ENCODE measurements at places on chromosomes 1 and 21. TPM values are rescaled to one million over a fixed set of nuclear protein-coding genes. Genes with fewer than 3 reads are reported as not detected.

Gene SPRR2G
- total RNA-seq: not detected

GRCh38 chr1:193437785-193438184, 251.4 kb upstream of the B3GALT2 start:
- no peak for DNase-seq

Gene GJB3
- not detected for total RNA-seq

Gene LAMTOR2
- total RNA-seq: 62.6 TPM

- DNase-seq: no peak
Observed at GRCh38 chr21:44418108-44418875, 37.0 kb upstream of the LRRC3 start.

DNA sequence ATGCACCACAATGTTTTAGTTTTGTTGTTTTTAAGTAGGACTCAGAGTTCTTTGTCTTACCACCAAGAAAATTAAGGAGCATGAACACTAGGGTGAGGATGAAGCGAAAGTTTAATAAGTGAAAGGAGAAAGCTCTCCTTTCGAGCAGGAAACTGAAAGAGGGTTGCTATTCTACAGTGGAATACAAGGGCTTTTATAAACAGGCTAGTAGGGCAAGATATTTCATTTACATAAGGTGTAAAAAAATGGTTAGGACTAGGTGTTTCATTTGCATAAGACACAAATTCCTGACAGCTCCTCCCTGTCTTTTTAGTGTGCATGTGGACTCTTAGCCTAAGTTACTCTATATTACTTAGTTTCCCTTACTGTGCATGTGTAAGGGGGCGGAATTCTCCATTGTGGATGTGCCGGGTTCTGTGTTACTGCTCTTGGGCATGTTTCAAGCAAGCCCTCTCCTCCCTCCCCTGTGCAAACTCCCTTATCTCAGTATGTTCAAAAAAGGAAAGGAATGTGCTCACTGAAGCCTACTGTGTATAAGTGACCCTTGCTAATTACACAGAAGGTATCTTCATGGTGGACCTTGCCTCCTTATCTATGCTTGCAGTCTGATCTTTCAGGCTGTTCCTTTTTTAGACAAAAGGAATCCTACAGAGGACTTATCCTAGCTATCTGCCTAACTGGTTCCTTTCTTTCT, 7.3 kb downstream of the TSHB start:
- DNase-seq: no peak
